Ovary (tissue), 10 donors: ENCODE measurements at places on chromosomes 5 and 9.

DNA sequence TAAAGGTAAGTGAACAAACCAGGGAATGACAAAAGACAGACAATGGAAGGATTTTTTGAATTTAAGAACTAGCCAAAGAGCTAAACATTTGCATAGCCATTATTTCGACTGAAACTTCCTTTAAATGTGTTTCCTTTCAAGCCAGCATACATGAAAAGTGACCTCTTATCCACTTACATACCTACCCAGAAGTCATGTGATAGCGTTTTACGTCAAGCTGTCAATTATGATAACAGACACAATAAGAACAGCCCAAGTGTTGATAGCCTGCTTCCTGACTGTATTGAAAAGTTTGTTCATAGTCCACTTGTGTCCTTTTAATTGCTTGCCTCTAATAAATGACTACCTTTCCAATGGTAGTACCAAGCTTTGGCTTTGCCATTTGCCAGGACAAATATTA lies 206.0 kb downstream of the NFIB start:
- no peak for DNase-seq

- DNase-seq, result no peak
These were observed 77.6 kb upstream of the FREM1 start for GRCh38 chr9:14987858-14988257.

- no peak for DNase-seq
These were observed 110.1 kb upstream of the MAP3K1 start for GRCh38 chr5:56705217-56705616.

DNA sequence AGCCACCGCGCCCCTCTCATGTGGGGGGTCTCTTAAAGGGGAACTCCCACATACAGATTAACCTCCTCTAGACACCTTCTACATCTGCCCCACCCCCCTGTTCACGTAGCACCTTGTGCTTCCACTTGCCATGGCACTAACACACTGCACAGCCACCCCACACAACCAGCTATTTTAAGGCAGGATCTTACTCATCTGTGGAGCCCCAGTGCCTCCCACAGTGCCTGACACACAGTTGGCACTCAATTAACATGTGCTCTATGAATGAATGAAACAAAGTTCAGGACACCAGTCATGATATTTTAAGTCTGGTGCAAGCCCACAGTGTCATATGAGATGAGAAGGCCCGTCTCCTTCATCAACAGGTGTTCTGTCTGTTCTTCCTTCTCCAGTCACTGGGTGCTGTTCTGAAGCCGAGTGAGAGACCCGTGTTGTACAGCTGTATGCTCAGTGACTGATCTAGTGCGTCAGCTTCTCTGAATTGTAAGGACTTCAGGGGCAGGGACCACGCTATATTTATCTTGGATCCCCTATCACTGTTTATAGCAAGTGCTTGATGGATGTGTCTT lies 149.1 kb downstream of the TLE1 start:
- DNase-seq, result no peak

DNA sequence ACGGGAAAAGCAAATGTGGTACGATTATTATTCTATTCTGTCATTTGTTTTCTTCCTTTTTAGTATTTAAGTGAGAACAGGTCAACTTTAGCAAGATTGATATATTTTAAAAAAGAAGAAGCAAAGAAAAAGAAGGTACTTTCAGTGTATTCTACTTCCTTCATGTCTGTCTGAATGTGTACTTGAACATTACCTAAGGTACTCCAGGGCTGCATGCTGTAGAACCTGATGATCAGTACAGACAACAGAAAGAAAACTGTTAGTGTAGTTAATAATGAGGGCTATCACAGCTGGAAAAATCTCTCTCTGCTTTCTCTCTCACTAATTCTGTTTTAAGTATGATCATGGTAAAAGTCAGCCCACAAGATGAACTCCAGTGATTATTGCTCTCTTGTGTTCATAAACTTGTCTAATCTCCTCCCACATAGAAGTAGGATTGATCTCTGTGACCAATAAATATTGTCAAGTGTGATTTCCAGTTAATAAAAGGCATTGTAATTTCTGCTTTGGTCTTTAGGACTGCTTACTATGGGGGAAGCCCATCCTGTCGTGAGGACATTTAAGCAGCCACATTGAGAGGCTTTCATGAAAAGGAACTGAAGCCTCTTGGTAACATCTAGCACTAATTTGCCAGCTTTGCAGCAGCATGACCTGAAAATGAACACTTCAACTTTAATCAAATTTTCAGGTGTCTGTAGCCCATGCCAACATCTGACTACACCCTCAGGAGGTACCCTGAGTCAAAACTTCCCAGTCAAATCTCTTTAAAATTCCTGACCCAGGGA lies 864.0 kb upstream of the ACO1 start:
- DNase-seq, result no peak

DNA sequence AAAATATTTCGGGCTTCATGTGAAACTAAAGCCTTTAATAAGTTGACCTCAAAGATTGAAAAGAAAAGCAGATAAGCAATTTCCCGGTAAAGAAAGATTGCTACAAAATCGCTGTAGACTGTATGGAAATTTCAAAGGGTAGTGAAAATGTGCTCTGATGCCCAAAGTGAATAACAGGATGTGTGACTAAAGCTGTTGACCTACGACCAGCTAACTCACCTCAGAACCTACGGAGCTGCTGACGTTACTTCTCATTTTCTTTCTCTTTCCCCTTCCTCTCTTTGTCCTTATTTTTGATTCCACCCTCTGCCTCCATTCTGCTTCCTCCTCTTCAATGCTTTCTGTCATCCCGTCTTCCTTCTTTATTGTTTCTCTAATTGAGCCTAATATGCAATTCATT lies 103.2 kb downstream of the PDE4D start:
- no peak for DNase-seq

DNA sequence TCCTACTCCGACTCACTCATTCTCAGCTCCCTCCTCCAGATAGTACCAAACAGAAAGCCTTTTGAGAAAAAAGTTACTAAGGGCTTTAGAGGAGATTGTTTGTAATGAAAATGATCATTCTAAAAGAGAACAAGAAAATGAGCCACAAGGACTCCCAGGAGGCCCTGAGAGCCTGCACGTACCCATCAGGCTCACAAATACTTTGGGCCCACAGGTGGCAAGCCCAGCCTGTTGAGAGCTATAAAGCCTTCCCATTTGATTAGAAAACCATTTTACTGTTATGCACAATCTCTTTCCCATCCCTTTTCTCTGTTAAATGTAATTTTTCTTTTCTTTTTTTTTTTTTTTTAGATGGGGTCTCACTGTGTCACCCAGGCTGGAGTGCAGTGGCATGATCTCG lies 136.1 kb downstream of the LHFPL2 start:
- no peak for DNase-seq

DNA sequence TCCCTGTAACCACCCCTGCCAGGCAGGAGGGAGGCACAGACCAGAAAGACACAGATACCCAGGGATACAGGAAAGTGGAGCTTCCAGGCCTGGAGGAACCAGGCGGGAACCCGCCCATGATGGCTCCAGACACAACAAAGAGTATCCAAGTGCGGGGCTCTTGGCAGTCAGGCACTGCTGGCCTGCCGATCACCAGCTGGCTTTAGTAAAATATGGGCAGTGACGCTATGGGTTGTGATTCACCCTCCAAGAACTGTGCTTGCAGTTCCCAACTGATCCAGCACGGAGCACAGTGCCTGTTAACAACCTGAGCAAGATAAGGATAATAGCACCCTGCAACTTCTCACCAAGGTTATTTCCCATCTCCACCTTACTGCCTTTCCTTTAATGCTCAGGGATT lies 463.3 kb downstream of the IRX1 start:
- no peak for DNase-seq

- no peak for DNase-seq
These were observed 205.2 kb upstream of the MAP3K1 start for GRCh38 chr5:56610093-56610698.

GRCh38 chr9:116267021-116267420 lies 113.4 kb downstream of the PAPPA start:
- no peak for DNase-seq

DNA sequence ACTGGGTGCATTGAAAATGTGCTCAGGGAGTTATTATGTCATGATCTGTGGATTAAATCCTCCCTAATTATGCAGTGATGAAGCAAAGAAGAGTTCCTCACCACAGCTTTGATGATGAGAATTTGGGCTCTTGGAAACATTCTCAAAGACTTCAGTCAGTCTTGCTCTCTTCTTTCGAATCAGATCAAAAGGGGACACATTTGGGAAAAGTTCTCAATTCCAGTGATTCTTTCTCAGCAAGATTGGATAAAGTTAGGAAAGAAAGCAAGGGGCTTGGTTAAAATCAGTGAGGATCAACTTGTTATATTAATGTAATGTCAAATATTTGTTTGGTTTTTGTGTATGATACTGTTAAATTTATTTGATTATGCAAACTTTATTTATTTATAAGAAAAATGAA lies 411.3 kb upstream of the ACTBL2 start:
- DNase-seq, result no peak

DNA sequence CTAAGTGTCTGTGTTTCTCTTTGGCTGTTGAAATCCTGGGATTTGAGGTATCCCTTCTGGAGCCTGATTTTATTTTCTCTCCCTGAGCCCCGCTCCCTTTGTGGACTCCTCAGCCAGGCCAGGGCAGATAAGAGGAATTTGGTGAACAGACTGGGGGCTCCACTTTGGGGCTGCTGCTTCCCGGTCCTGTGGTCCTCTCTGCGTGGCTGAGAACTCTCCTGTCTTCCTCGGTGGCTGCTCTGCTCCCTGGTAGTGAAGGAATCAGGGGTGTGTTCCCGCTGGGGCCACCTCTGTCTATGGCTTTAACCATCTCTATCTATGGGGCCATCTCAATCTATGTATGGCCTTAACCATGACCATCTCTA lies 71.7 kb upstream of the SH3PXD2B start:
- DNase-seq, result no peak

- no peak for DNase-seq
These were observed 13.5 kb upstream of the TUSC1 start for GRCh38 chr9:25691786-25692185.

- no peak for DNase-seq
These were observed 63.6 kb downstream of the NUDT12 start for GRCh38 chr5:103498800-103499551.
